ENCODE measurements at places on chromosomes 11 and 22.
A peak's percentile ranks its signal among the peaks of the same experiment; 100 is the strongest.

- DNase-seq: no peak
Measured at GRCh38 chr11:88950975-88951374, 114.8 kb downstream of the GRM5 start.

DNA sequence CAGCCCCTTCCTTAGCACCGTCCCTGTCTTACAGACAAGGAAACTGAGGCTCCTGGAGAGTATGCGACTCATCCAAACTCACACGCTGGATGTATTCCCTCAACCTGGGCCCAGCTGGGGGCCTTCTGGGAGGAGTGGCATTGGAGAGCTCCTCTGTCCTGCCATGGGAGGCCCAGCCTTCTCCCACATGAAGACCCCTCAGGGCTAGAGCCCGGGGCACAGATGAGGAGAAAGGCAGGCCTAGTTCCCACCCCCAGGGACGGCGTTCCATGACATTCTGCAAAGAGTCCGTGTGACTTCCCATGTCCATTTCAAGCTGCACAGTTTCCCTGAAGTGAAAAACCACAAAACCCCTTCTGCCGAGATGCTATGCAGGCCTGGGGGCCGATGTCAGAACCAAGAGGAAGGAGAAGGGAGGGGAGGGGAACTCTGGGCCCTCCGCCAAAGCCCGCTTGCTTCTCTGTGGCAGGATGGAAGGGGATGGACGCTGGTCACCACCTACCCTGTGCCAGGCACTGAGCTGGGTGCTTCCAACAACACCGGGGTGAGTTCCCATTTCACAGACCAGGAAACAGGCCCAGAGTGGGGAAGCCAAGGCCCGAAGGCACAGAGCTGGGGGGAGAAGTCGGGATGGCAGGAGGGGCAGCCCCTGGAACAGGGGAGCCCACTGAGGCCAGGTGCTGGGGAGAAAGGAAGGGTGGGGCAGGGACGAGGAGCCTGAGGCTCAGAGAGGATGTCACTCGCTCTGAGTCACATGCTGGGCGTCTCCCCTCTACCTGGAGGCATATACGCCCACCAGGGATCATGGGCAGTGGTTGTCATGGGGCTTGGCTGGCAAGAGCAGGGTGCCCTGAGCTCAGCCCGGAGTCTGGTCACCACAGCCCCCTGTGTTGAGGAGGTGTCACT lies 15.7 kb downstream of the RAC2 start:
- no peak for DNase-seq

GRCh38 chr22:50260801-50261614 lies 475 bp downstream of the MAPK12 start:
- no peak for DNase-seq

DNA sequence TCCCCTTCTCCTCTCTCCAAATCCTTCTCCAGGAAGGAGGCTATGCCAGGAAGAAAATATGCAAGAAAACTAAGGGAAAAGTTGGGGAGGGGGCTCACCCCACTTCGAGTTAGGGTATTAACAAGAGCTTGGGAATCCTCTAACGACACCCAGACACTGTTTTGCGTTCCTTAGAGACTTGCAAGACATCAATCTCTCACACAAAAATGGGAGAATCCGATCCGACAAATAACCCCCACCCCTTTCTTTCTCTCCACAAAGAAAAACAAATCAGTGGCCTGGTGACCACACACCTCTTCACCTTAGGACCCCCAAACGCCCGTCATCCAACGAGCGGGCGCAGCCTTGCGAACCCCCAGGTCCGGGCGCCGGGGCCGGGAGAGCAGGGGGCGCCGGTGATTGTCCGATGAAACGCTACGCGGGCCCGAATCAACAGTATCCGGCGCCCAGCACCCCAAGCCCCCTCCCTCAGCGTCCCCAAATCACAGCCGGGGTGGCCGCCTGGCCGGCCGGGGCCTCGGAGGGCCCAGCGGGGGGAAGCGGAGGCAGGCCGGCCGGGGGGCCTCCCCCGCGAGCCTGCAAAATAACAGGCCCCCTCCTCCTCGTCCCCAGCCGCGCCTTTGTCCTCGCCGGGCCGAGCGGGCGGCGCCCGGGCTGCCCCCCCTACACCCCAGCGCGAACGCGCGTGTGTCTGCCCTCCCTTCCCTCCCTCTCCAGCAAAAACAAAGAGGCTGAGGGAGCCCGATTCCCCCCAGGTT lies 690 bp downstream of the CSNK1E start:
- no peak for DNase-seq

GRCh38 chr11:111571829-111572501 lies 30.3 kb upstream of the SIK2 start:
- no peak for DNase-seq

DNA sequence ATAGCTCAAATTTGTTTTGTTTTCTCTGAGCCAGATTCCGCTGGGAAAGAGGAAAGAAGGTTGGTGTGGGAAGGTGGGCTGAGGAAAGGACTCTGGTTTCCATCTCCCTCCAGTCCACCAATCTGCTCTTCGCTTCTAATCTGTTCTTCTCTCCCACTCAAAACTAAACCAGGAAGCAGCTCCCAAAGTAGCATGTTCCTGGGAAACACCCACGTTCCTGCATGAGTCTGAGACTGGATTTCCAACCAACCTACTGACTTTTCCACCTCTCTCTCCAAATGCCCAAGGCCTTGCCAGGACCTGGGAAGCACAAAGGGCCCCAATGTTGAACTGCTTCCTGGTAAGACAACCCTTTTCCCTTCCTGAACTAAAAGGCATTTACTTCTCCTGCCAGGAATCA lies 110.2 kb downstream of the WT1 start:
- no peak for DNase-seq

GRCh38 chr11:90187839-90188238 lies 35.0 kb downstream of the CHORDC1 start:
- DNase-seq: no peak

- DNase-seq: no peak
Measured at GRCh38 chr11:105229761-105230160, 90.2 kb upstream of the CARD18 start.

DNA sequence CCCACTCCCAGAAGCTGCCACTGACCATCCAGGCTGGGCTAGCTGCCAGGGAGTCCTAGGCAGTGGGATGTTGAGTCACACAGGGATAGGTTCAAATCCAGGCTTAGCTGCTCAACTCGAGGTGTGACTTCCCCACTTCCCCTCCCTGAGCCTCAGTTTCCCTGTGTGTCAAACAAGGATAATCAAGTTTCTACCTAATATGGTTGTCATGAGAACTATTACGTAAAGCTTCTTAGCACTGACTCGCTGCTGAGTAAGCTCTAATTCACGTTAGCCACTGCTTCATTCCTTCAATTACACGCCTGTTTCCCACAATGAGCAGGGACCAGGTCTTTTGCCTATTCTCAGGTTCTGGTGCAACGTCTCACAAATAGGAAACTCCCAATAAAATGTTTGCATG lies 67.7 kb downstream of the SEZ6L start:
- DNase-seq: no peak

- no peak for DNase-seq
Measured at GRCh38 chr11:108669711-108670110, 4.8 kb downstream of the DDX10 start.

GRCh38 chr22:27317971-27318428 lies 483.6 kb downstream of the MN1 start:
- DNase-seq: no peak

DNA sequence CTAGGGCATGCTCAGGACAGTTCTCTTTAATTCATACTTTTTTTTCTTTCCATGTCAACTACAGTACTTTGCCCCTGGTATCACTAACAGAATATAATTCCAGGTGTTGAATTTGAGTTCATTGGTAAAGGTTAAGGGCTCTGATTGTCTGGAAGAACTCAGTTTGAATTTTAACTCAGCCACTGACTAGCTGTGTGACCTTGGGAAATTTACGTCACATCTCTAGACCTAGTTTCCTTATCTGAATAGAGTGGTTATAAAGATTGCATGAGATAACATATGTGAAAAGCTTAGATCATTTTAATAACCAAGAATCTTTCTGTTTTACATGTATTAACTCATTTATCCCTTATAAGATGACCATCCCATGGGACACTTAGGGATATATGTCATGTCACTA lies 15.8 kb upstream of the ZC3H12C start:
- DNase-seq: no peak

DNA sequence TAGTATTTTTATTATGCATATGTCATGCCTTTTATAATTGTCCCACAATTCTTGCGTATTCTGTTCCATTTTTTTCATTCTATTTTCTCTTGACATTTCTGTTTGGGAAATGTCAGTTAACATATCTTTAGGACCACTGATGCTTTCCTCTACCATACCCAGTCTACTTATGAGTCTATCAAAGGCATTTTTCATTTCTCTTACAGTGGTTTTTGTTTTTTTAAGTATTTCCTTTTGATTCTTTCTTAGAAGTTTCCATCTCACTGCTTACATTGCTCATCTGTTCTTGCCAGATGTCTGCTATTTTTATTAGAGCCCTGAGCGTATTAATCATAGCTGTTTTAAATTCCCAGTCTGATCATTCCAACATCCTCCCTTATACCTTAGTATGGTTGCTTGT lies 29.3 kb upstream of the OR8B8 start:
- no peak for DNase-seq

- no peak for DNase-seq
Measured at GRCh38 chr22:48627203-48627602, 1200.5 kb downstream of the BRD1 start.

- peak; percentile 50 for DNase-seq
Measured at GRCh38 chr11:122779047-122779629, 59.2 kb upstream of the CRTAM start.

DNA sequence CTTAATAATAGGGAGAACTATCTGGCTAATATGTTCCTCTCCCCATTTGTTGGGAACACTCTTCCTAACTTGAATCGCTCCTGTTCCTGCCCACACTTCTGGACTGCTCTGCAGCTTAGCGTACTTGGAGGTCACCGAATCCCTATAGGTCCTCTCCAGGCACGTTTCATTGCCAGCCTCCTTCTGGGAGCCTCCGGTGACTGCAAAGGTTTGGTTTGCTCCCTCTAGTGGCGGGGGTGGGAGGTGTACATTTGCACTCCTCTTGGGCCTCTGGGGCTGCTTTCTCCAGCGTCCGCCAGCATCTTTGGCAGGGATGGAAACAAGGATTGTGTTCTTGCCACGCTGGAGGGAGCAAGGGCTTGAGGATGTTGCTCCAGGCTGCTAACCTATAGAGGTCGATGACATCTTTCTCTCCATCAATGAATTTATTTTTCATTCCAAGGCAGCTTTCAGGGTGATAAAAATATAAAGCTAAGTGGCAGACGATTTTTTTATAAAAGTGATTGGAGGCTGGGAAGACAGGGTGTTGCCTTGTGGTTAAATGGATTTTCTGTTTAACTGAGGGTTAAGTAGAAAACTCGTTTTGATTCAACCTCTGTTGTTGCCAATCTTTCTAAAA lies 48.7 kb downstream of the TSPAN18 start:
- peak; percentile 61 for DNase-seq

DNA sequence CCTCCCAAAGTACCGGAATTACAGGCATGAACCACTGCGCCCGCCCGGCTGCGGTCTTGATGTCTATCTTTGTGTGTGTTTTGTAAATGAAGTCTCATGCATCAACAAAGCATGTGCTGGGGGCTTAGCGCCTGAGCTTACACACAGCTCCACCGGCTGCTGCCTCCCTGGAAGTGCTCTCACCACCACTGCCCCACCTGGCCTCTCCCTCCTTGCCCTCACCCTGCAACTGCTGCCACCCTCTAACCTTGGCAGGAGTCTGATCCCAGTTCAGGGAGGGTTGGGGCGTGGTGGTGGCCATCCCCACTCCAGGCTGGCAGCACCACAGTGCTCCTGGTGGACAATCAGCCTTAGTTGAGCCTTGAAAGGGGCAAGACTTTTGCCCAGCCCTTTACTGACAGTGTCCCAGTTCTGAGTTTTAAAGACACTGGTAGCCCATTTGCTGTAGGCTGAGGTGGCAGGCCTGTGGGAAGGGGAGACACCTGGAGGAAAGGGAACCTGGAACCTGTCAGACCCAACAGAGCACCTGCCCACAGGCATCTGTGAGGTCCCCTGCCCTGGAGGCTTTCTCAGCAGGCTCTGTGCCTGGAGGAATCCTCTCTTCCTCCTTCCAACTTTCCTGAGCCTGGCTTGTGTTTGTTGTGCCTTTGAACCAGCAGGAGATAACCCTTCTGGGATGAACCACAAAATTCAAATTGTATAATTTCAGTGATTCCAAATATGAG lies 42.4 kb upstream of the WEE1 start:
- no peak for DNase-seq

DNA sequence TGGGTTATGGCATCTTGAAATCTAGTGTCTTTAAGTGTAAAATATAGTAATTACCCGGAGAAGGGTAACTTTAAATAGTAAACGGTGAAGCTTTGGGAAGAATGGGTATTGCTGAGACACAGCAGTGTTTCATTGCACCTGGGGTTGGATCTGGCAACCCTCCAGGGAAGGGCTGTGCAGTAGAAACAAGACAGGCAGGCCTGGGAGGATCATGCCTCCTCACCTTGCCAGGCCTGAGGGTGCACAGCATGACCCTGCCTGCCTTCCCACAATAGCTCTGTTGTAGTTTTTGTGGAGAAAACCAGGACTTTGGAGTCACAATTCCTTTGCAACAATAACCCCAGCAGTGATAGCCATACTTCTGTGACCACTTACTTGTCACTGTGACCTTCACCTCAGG lies 64.6 kb upstream of the ADSL start:
- no peak for DNase-seq

- DNase-seq: no peak
Measured at GRCh38 chr11:1546536-1547466, 25.3 kb downstream of the DUSP8 start.

- peak; percentile 35 for DNase-seq
Measured at GRCh38 chr22:23478175-23478574, 101.9 kb downstream of the IGLL1 start.

GRCh38 chr11:44016546-44017442 lies 31.0 kb upstream of the ACCSL start:
- DNase-seq: no peak

GRCh38 chr11:110088535-110089344 lies 4.5 kb upstream of the ZC3H12C start:
- no peak for DNase-seq

DNA sequence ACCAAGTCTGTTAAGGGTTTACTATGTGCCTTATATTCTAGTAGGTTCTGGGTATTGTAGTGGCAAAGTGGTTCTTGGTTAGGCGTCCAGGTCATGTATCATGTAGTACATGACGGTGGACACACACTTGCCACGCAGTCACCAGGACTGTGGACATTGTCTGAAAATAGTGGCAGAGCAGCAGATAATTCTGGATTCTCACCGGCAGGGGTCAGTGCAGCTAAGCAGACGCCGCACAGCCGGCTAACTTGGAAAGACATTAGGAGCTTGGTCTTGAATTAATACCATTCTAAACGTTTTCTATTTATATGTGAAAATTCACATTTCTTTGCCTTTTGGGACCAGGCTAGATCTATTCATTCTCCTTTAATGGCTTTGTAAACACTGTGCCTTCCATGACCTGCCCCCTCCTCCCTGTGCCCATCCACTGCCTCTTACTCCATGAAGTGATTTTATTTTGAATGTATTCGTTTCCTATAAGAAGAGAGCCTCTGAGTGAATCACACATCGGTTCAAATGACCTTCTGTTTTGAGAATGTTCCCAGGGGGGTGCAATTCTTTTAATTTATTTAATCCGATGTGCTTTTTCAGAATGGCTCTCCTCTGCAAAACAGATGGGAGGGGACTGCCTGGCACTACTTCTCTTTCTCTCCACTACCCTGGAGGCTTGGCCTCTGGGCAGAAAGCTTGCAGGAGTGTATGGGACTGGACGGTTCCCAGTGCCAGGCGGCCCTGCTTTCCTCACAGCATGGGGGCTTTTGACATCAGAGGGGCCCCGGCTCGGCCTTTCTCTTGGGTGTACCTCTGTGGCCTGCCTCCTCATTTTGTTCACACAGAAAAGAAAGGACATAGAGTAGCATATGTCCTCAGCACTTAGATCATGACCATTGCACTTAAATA lies 378.0 kb downstream of the NTM start:
- peak; percentile 38 for DNase-seq

GRCh38 chr11:67002297-67002913 lies 20.5 kb upstream of the SYT12 start:
- DNase-seq: no peak

Data from CMK (cell line).